ENCODE measurements at places on chromosomes 12 and 14.
A peak's percentile ranks its signal among the peaks of the same experiment; 100 is the strongest.

GRCh38 chr12:57727758-57728395 lies 10.7 kb downstream of the AGAP2 start:
- no peak for DNase-seq

DNA sequence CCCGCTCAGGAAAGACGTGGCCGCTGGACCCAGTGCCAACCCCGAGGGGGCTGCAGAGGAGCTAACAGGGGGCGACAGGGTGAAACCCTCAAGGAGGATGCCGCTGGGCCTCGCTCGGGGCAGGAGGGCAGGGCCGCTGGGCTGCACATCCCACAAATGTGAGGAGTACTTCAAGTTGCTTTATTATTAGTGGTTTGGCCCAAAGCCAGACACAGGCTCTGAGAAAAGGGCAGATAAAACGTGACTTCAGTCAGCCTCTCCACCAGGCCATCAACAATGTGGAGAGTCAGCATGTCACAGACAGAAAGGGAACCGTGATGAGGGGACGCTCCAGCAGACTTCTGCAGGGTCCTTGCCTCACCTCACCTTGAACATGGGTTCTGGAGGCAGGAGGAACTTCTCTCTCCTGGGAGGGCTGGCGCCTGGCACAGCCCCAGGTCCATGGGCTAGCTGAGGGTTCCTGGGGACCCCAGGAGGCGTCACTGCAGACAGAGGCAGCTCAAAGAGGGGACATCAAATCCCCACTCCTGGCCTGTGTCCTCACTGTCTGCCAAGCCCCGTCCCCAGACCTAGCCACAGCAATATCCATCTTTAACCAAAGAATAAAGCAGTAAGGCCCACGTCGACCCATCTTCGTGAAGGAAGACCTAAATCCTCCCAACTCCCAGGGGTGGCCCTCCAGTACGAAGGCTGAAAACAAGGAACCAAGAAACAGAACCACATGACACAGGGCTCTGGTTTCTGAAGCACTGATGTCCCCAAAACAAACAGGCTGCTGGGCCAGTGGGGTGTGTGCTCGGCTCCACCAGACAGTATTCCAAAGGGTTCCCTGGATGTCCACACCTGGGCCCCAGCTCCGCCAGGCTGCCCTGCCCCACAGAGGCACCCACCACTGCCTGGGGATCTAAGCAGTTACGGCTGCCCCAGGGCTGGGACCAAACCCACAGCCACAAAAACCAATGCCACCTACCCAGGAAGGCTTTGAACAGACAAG lies 35.1 kb downstream of the CCDC85C start:
- peak; percentile 29 for DNase-seq

- no peak for DNase-seq
These were observed 6.0 kb downstream of the GALNT9 start for GRCh38 chr12:132323171-132324010.

GRCh38 chr12:92191061-92191460 lies 45.4 kb upstream of the BTG1 start:
- DNase-seq: no peak

DNA sequence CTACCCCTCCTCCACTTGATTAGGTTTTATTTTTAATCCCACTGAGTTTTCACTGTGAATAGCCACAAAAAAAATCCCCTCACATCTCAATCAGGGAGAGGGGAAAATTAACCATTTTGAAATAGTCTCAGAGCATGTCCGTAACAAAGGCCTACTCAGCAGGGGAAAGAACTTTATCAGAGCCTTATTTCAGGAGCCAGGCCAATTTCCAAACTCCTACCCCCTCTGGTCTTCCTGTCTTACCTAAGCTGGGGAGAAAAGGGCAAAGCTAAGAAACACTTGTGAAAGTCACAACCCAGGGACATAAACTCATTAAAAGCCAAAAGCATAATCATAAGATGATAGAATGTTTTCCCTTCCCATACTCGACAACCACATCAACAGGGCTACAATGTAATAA lies 260.3 kb upstream of the DIO3 start:
- DNase-seq: no peak

All from foreskin fibroblast (primary cell).